ENCODE measurements at places on chromosomes 7 and 10.

GRCh38 chr7:142337054-142338001, 79.5 kb upstream of the PRSS58 start:
- DNase-seq, result no peak

GRCh38 chr7:55155351-55156117, 136.7 kb downstream of the EGFR start:
- DNase-seq, result peak; percentile 86

DNA sequence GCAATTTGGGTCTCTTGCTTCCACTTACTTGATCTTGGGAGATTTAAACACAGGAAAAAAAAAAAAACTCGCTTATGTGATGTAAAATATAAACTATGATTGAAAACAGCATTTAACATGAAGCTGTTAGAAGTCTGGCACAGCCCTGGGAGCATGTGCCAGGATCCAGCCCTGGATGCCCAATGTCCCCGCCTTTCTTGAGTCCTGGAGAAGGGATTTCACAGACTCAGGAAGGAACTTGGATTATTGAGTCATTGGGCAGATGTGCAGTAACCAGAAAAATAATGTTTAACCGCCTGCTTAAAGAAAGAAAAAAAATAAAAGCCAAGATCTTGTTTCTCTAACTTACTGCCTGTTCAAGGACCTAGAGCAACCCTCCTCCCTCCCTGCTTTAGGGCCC, 3.7 kb upstream of the JCAD start:
- DNase-seq, result no peak

DNA sequence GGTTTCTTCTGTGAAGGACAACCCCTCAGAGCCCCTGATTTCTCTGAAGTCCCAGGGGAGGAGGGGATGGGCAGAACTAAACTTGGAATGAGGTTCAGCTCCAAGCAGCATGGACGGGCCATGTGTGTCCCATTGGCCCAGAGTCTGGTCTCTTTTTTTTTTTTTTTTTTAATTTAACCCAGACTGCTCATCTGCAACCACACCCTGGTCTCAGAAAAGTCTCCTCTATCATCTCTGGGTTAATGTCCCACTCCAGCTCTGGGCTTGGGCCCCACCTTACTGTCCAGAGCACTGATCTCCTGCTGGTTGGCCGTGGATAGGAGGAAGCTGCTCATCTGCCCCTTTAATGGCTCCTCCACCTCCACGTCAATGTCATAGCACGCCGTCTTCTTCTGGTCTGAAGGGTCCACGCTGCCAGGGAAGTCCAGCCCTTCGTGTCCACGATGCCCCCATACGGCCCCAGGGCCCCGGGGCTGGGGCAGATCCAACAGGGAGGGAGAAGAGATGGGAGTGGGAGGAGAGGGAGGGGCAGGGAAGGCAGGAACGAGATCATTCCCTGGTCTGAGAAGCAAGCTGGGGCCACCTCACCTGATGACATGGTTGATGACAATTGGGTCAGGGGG, 7.7 kb downstream of the CHPF2 start:
- no peak for DNase-seq

- no peak for DNase-seq
Measured at GRCh38 chr10:93854975-93855374, 38.8 kb upstream of the SLC35G1 start.

DNA sequence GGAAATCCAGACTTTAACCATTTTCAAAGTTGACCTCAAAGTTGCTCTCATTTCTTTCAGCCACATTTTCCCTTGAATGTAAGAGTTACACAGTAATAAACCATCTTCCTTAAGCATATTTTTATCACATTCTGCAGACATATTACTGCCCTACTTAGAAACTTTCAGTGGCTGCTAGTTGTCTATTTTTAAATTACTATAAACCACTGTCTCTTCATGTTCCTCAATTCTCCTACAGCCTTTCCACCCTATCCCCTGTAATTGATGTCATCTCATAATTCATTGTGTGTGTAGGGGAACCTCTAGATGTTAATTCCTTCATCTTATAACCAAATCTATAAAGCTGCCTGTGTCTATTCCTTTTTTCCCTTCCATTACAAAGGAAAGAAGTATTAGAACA, 78.1 kb upstream of the STRIP2 start:
- no peak for DNase-seq

GRCh38 chr10:62839590-62839989, 23.4 kb upstream of the EGR2 start:
- no peak for DNase-seq

All from NCI-H510A (cell line).